ENCODE measurements at places on chromosomes 3 and 15.

DNA sequence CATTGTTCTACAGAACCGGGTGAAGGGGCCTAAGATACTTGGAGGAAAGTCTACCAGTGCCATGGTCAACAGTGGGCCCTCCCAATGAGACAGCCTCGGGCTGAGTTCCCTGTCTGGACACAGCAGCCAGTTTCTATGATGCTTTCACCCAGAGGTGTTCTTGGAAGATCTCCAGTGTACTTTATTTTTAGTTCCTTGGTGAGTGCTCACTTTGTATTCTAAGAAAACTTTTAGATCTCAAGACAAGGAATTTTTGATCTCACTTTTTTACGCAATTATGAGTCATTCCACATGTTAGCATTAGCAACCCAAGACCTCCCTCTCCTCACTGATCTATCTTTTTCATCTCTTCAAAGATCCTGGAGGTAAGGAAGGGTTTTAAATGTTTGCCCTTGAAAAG, 287.7 kb downstream of the RORA start:
- H3K27me3 ChIP-seq = no peaks in the 10 kb centered on the region
- H3K27ac ChIP-seq = peak overlapping the region; percentile 51
- H3K4me1 ChIP-seq = peaks cover 15% of the 10 kb centered on the region
- H3K4me3 ChIP-seq = no peak overlapping the region

DNA sequence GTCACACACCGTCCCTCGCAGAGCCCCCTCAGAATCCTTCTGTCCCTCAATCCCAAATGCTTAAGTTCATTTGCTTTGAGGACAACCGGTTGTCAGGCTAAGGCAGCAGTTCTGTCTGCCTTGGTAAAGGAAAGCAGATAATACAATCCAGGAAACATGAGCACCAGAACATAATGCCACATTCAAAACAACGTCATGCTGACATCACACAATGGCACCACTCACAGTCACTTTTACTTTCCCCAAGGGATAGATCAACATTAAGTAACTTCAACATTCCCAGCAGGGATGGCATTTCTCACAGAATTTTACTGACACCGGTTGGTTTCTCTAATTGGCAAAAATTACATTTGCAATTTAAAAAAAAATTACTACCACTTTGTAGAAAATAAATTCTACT, 74.6 kb upstream of the PSMD6 start:
- no peak overlapping the region for H3K4me3 ChIP-seq
- H3K4me1 ChIP-seq = no peaks in the 10 kb centered on the region
- no peak for DNase-seq
- H3K27ac ChIP-seq = no peak overlapping the region
- no peaks in the 10 kb centered on the region for H3K27me3 ChIP-seq

GRCh38 chr3:139299261-139300132, 44.3 kb upstream of the MRPS22 start:
- H3K4me1 ChIP-seq = no peaks in the 10 kb centered on the region
- H3K27ac ChIP-seq = no peak overlapping the region
- no peak overlapping the region for H3K4me3 ChIP-seq
- no peak for DNase-seq
- no peaks in the 10 kb centered on the region for H3K36me3 ChIP-seq

GRCh38 chr3:126956361-126956760, 26.6 kb upstream of the PLXNA1 start:
- H3K4me3 ChIP-seq = no peak overlapping the region
- H3K27me3 ChIP-seq = no peaks in the 10 kb centered on the region
- H3K27ac ChIP-seq = no peak overlapping the region
- no peak for DNase-seq
- H3K36me3 ChIP-seq = no peaks in the 10 kb centered on the region
- peaks cover 10% of the 10 kb centered on the region for H3K4me1 ChIP-seq

- no peaks in the 10 kb centered on the region for H3K27me3 ChIP-seq
- no peak overlapping the region for H3K4me3 ChIP-seq
Measured at GRCh38 chr15:51088585-51088984, 6.1 kb downstream of the TNFAIP8L3 start.

- H3K4me3 ChIP-seq = no peak overlapping the region
- DNase-seq = no peak
- H3K27me3 ChIP-seq = no peaks in the 10 kb centered on the region
- H3K36me3 ChIP-seq = no peaks in the 10 kb centered on the region
- H3K27ac ChIP-seq = no peak overlapping the region
Measured at GRCh38 chr15:35117543-35118265, 32.6 kb upstream of the NANOGP8 start.

DNA sequence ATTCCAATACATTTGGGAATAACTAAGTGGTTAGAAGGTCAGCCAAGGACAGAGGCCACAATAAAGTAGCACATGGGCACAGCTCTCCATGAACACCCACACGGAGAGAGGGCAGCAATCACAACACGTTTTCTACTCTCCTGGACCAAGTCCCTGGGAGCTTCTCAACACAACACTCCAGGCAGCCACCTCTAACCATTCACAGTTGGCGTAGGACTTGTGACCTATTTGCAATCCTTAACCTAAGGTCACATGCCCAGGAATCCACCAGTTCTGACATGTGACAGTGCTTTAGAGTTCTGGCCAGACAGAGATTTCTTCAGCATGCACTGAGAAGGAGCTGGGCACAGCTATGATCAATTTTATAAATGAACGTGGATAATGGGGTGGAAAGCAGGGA, 280.8 kb downstream of the SHQ1 start:
- H3K27me3 ChIP-seq = no peaks in the 10 kb centered on the region
- no peaks in the 10 kb centered on the region for H3K36me3 ChIP-seq
- no peak overlapping the region for H3K27ac ChIP-seq
- no peaks in the 10 kb centered on the region for H3K4me1 ChIP-seq
- DNase-seq = no peak
- no peak overlapping the region for H3K4me3 ChIP-seq

GRCh38 chr3:94778814-94779494, 716.1 kb downstream of the NSUN3 start:
- DNase-seq = no peak
- H3K4me3 ChIP-seq = no peak overlapping the region
- H3K36me3 ChIP-seq = no peaks in the 10 kb centered on the region
- H3K27me3 ChIP-seq = no peaks in the 10 kb centered on the region
- no peak overlapping the region for H3K27ac ChIP-seq

Data from ascending aorta (tissue), 2 donors.